ENCODE measurements at places on chromosomes 11 and 22.
A peak's percentile ranks its signal among the peaks of the same experiment; 100 is the strongest.

DNA sequence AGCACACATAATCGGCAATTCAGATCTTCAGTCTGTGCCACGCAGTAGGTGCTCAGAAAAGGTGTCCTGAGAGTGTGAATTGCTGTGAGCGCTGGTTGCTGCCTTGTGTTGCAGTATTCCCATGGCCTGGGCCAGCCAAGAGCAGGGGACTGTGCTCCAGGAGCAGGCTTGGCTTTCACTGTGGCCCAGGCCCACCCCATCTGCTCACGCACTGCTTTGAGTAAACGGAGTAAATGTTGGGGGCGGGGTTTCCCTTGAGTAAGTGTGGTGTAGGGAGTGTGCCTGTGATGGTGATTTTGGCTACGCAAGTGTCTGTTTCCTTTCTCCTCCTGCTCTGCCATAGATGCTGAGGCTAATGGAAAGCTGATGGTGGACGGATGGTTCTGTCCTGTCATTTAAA is 2.3 kb downstream of the CTTN start:
- DNase-seq: no peak

- no peak for DNase-seq
Measured at GRCh38 chr11:11740073-11740702, 101.6 kb upstream of the USP47 start.

- no peak for DNase-seq
Measured at GRCh38 chr11:87213444-87213843, 175.7 kb downstream of the TMEM135 start.

DNA sequence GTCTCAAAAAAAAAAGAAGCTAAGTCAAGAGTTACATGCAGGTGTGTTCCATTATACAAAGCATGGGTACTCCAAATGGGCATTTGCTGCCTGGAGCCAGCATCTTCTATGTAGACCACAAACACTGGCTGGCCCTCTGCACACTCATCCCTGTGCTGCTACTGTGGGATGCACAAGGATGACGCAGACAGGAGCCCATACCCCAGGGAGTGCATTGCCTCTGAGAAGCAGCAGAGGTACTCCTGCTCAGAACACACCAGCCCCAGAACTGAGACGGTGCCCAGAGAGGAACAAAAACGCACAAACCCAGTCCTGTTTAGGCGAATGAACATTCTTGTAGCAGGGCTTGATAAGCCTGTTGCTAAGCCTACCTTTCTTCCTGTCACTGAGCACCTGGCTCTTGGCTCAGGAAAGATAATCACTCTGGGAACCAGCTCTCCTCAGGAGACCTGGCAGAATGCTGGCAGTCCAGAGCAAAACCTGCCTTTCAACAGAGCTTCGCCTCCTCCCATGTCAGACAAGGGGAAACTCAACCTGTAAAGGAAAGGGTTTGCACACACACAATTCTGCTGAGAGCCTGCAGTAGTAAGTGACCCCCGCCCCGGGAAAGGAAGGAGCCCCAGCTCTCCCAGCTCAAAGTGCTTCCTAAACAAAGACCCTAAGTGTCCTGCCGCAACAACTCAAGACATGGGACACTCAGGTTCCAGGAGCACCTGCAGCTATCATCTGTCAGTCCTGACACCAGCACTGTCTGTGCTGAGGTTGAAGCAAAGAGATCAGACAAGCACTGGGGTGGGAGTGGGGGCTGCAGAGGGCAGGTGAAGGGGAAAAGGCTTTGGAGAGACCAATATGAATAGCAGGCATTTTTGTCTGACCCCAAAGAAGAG is 145.7 kb downstream of the TENM4 start:
- DNase-seq: no peak

GRCh38 chr11:86670911-86671310 is 1.5 kb downstream of the ME3 start:
- DNase-seq: no peak

DNA sequence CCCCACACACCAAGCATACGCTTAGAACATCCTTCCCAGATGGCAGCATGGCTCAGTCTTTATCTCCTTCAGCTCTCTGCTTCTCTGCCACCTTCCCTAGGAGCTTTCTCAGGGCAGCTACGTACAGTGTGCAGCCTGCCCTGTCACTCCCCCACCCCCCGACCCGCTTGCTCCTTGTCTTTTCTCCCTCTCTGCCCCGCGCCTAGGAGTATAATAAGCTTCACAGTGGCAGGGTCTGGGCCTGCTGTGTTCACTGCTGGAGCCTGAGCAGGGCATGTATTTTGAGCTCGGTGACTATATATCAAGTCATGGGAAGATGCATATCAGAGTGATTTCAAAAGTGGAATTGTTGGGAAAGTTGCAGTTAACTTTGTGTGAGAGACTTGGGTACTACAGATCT is 55.8 kb upstream of the ADSL start:
- DNase-seq: no peak

GRCh38 chr11:64219755-64220154 is 6.2 kb downstream of the TRPT1 start:
- DNase-seq: no peak

DNA sequence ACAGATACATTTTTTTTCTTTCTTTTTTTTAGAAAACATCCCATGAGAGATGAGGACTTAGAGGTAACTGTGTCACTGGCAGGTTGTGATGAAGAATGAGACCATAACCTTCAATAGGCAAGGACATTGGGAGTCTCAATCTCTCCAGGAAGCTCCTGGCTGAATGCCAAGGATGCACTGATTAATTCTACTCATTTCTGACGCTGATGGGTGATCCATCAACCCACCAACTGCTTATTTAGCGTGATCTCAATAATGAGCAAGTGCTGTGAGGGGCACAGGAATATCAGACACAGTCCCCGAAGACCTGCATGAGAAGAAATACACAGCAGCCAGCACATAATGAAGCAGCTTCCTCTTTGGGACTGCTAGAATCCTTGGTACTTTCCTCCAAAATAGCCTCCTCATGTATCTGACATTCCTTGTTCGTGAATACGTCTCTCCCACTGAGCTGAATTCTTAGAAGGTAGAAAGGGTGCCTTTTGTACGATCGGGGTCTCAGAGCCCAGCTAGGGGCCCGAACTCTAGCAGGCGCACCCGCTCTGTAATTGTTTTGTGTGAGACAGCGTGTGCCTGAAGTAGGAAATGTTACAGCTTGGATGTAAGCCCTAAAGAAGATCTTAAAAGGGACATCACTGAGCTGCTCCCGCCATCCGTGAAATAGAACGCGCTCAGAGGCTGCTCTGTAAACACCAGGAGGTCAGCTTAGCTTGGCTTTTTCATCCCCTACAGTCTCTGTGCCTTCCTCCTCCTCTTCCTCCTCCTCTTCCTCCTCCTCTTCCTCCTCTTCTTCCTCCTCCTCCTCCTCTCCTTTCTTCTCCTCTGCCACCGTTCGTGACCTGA is 7.2 kb downstream of the CLMP start:
- peak; percentile 62 for DNase-seq

GRCh38 chr11:693415-693831 is 1.6 kb downstream of the DEAF1 start:
- DNase-seq: peak; percentile 55

- DNase-seq: peak; percentile 62
Measured at GRCh38 chr11:63536669-63537292, at the start of gene PLAAT4. PLAAT4 (plus strand) TSS chr11:63536808; CDS start chr11:63536869, 61 bp downstream.

- DNase-seq: peak; percentile 63
Measured at GRCh38 chr11:33716243-33716642, 15.6 kb upstream of the C11orf91 start.

DNA sequence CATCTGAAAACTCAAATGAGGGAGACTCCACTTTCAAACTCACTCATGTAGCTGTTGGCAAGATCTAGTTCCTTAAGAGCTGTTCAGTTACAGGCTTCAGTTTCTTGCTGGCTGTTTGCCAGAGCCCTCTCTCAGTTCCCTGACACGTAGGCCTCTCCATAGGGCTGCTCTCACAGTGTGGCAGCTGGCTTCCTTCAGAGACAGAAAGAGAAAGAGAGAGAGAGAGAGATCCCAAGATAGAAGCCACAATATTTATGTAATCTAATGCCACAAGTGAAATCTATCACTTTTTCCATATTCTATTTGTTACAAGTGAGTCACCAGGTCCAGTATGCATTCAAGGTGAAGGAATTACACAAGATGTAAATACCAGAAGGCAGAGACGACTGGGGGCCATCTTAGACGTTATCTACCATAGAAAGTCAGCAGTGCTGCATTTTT is 168.8 kb downstream of the RCN1 start:
- DNase-seq: peak; percentile 30

GRCh38 chr11:128627666-128628324 is 40.4 kb upstream of the ETS1 start:
- no peak for DNase-seq

DNA sequence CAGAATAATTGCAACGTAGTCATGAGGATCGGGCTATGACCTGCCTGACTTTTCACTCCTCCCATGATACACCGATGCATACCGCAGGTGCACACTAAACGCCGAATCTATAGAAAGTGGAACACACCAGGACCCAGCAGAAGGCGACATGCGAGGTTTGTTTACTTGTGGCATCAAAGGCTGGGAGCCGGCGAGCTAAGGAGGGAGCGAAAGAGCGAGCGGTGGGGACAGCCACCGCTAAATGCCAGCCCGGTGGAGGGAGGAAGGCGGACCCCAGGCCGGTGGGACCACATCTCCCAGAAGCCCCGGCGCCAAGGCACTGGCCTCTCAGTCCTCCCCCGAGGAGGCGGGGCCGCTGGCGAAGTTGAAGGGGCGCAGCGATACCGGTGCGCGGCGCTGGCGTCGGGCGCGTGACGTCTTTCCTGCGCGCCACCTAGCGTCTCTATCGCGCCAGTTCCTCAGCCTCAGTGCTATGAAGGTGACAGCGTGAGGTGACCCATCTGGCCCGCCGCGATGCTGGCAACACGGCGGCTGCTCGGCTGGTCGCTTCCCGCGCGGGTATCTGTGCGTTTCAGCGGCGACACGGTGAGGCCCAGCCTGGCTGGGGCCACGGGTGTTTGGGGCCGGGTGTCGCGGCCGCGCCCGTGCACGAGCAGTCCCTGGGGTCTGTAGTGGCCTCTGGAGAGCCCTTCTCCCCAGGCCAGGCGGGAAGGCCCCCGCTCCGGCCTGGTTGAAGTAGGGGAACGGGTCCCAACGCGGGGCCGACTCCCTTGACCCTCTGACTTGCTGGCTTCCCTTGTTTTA is at the start of gene NDUFV1:
NDUFV1 (plus strand) TSS at position 445 of the 804 bp plus-strand sequence; CDS start at position 514, 69 bp downstream.
- DNase-seq: peak; percentile 97

DNA sequence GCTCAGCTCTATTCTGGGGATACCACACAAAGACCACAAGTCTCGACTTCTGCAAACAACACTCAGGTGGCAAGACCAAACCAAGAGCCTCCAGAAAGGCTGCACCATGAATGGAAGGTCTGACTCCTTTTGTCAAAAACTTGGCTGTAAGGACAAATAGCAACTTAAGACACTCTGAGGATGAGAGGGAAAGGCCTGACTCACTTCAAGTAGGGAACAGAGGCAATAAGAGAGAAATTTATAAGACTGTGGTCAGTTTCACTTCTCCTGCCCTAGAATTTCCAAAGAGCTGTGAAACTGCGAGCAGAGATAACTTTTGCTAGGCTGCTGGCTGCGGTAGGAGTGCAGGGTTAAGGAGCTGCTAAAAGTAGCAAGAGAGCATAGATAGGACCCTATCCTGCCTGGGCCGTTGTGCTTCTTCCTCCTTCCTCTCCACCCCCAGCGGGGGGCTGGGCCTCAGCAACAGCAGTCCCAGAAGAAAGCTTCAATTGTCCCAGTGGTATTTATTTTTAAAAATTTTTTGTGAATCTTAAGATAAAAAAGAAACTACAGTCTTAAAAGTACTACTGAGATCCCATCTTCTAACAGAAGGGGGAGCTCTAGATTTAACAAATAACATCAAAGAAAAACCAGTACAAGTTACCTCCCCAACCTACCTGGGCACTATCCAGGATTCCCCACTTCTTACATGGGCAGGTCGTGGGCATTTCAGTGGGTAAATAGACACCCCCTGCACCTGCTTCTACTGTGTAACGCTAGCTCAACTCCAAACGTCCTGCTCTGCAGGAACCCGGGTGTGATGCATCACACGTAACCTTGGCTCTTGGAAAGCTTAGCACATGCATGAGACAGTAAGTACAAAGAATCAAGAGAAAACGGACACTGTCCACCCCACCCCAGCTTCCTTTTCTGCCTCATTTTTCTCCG is 66.4 kb downstream of the SGSM3 start:
- peak; percentile 73 for DNase-seq

DNA sequence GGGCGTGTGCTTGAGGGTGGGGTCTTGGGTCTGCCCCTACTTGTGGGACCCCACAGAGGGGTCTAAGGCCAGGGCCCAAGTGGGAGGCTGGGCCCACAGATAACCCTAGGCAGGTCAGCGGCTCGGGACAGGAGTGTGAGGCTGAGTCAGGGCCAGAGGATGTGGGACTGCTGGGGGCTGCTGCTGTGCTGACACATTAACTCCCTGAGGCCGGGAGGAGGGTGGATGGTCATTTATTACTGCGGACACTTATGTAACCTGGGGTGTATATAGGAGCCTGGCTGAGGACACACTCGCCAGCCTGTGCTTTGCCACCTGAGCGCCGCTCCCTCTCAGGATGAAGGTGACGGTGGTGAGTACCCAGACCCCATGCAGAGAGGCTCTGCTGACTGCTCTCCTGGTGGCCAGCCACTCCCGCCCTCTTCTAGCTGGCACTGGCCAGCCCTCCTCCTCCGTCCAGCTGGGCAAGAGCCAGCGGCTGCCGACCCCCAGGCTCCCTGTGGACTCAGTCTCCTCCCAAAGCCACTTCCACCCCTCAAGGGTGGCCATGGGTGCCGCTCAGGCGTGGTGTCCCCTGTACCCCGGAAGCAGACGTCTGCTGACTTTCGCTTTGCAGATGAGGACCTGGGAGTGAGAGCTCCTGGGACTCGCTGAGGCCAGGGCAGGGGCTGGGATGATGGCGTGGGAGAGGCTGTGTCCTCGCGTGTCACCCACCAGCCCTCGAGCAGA is at the start of gene MIOX:
MIOX (plus strand) TSS at position 299 of the 729 bp plus-strand sequence; CDS start at position 338, 39 bp downstream.
- peak; percentile 40 for DNase-seq

- no peak for DNase-seq
Measured at GRCh38 chr11:16853266-16853665, 114.8 kb downstream of the C11orf58 start.

- DNase-seq: no peak
Measured at GRCh38 chr22:45836418-45837169, 140.4 kb downstream of the WNT7B start.

DNA sequence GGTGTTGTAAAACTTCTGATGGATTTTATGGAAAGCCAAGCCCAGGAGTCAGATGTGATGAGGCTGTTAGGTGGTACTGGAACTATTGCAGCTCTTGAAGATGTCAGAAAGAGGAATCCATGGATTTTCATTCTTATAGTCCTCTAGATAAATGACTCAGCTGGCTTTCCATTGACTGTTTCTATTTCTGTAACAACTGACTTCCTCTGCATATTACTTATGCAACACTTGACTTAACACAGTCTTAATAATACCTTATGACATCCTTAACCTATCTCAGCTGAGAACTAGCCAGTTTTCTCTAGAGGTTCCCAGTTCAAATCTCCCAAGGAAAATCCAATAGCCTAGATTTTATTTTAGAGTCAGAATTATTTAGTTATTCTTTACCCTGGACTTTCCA is 263.8 kb downstream of the LUZP2 start:
- no peak for DNase-seq

- DNase-seq: peak; percentile 78
Measured at GRCh38 chr11:12808519-12808918, 134.3 kb downstream of the TEAD1 start.

- DNase-seq: no peak
Measured at GRCh38 chr11:69201764-69202370, 46.1 kb downstream of the SMIM38 start.
